ENCODE measurements at places on chromosomes 5 and 9.

- DNase-seq: no peak
Measured at GRCh38 chr5:127834094-127834531, 130.9 kb downstream of the CCDC192 start.

DNA sequence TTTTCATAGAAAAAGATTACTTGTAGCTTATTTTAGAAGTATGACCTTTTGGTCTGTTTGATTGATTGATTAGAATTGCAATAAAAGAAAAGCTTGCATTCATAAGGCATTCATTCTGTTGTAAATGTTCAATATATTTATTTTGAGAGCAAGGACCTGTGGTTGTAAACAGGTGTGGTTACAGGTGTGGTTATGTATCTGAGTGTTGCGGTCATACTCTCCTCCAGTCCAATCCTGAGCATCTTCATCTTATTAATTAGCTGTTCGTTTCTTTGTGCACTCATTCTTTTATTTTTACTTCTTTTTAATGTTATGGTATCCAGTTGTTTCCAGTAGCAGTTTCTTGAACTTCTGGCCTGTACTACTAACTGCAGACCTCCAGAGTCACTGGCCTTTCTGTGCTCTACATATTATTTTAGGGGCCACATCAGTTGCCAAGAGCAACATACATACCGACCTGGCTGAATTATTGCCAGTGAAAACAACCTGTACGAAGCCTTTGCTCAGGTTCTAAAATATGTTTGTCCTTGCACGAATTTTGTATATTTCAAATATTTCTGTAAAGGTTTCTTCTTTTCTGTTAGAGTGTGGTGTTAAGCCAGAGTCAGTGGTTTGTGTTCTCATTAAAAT lies 128.7 kb downstream of the CDC42SE2 start:
- DNase-seq: no peak

- DNase-seq: no peak
Measured at GRCh38 chr5:128196080-128196479, 112.5 kb downstream of the SLC12A2 start.

GRCh38 chr9:38634315-38634714 lies 13.9 kb upstream of the ANKRD18A start:
- DNase-seq: no peak

DNA sequence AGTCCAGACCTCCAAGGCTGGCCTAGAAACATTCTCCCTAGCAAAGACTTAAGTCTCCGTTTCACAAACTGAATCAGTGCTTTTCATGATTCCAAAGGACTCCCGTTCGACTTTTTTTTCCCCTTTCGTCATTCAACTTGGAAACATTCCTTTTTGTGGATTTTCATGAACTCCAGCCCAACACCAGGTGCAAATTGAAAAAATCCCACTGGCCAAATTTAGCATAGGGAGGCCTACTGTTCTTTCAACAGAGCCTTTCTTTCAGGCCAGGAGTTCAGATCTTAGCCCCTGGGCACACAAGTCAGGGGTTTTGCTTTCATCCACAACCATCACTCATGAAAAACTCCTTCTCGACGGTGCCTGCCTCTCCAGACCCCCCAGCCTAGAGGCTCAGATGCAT lies 285.3 kb downstream of the PIK3R1 start:
- no peak for DNase-seq
